ENCODE measurements at places on chromosomes 11 and 22.
A peak's percentile ranks its signal among the peaks of the same experiment; 100 is the strongest.

DNA sequence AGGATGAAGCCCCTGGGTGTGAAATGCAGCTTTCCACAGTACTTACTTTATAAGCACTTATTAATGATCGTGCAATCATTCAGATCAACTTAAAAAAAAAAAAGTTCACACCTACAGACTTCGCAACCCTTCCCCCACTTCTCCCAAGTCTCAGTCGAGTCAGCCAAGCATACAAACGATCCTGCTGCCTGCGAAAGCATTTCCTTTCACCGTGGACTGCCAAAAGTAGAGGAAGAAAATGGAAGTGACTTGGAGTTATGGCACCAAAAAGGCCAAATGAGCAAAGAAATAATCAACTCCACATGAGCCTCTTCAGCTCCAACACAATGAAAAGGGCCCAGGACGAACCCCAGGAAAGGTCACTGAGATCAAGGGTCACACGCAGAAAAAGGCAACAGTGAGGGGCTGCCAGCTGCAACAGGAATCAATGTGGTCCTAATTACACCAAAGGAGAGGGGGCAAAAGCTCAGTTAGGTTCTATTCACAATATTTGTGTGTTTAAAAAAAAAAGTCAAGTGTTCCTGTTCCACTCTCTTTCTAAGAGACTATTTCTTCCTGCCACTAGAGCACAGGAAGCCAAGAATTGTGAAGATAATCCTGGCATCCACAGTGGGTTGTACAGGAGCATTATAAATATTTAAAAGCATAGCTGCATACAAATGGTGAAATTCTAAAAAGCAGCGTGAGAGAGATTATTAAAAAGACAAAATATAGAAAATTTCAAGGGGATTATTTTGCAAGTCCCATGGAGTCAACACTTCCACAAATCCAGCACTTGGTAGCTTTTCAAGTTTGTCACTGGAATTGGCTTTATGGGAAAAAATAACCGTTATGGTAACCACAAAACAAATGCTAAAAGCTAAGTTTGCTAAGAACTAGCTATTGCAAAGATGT is 28.4 kb downstream of the CDON start:
- DNase-seq, result no peak

- no peak for DNase-seq
Observed at GRCh38 chr22:19052941-19053541, 69.2 kb downstream of the DGCR2 start.

- no peak for DNase-seq
Observed at GRCh38 chr22:36325154-36326031, 62.4 kb downstream of the MYH9 start.

DNA sequence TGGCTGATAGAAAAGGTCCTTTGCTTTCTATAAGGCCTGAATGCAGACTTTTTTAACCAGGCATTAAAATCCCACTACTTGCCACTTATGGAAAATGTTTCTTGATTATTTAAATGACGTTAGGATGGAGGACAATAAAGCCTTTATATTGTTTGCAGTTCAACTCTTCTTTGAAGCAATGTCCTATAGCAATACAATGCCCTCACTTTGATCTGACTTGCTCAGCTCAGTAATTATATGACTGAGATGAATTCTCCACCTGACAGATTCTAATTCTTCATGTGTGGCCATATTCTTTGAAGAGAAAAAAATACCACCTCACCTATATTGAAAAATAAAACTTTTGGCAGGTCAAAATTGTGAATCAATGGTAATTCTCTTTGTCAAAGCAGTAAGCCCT is 182.0 kb upstream of the MTMR2 start:
- DNase-seq, result no peak

DNA sequence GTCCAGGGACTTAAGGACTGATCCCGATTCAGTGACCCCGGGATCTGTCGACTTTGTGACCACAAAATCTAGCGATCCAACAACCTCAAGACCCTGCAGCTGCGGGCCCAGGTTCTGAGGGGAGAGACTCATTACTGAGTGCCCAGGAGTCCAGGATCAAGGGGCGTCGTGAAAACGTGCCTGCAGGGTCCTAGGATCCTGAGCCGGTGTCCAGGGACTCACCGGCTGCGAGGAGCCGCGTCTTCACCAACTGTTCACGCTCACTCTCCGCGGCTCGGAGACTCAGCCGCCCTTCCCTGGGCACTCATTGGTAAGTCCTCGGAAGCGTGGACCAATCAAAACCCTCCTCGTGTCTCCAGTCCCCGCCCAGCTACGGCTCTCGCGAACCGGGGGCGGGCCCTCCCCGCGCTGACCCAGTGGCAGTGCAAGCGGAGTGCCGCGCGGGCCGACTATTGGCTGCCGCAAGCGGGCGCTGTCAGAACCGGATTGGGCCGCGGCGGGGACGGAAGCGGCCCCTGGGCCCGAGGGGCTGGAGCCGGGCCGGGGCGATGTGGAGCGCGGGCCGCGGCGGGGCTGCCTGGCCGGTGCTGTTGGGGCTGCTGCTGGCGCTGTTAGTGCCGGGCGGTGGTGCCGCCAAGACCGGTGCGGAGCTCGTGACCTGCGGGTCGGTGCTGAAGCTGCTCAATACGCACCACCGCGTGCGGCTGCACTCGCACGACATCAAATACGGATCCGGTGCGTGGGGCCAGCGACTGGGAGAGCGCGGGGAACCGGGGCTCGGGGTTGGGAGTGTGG is at the start of gene SDF2L1:
SDF2L1 (plus strand) TSS at position 514 of the 795 bp plus-strand sequence; CDS start at position 549, 35 bp downstream.
- peak; percentile 98 for DNase-seq

DNA sequence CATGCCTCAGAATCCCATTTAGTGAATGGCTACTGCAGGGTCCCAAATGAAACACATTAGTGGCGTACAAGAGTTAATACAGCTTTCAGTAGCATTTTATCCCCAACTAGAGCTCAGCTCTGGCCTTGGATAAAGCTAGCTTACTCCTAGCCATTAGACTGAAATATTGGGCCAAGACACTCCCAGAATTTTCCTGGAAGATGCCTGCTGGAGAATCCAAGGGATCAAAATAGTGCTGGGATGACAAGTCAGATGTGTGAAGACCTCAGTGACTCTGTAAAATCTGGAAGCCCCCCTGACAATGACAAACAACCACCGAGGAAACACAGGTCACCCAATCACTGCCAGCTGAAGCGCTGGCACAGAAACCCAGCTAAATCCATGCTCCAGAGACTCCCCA is 303.1 kb upstream of the SORL1-AS1 start:
- DNase-seq, result no peak

DNA sequence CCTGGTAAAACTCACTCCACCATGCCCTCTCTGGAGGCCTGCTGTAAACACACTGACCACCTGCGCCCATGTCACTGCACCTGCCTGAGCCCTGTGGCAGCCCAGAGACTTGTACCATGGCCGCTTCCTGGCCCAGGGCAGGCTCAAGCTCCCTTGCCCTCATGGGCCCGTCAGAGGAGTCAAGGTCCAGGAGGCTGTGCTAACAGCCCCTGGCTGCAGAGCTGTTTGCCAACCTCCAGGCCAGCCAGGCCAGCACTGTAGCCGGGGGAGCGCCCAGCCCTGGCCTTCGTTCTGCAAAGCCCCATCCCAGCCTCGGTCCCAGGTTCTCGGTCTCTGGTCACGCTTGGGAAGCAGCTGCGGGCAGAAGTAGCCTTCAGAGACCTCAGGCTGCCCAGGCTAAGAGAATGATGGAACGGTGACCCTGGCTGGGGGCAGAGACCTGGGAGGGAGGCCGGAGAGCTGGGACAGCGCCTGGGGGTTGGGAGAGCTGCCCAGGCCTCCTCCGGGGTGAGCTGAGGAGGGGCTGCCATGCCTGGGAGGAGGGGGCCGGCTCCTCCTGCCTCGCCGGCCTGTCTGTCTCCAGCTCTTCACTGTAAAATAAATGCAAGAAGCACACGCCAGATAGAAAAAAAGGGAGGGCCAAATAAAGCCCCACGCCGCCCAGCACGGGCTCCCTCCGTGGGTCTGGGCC is 11.9 kb upstream of the TCF20 start:
- no peak for DNase-seq

- no peak for DNase-seq
Observed at GRCh38 chr11:130737866-130738431, 178.3 kb downstream of the SNX19 start.

- no peak for DNase-seq
Observed at GRCh38 chr11:23778971-23779370, 717.9 kb upstream of the LUZP2 start.

GRCh38 chr11:99391245-99391644 is 370.5 kb downstream of the CNTN5 start:
- DNase-seq, result no peak

DNA sequence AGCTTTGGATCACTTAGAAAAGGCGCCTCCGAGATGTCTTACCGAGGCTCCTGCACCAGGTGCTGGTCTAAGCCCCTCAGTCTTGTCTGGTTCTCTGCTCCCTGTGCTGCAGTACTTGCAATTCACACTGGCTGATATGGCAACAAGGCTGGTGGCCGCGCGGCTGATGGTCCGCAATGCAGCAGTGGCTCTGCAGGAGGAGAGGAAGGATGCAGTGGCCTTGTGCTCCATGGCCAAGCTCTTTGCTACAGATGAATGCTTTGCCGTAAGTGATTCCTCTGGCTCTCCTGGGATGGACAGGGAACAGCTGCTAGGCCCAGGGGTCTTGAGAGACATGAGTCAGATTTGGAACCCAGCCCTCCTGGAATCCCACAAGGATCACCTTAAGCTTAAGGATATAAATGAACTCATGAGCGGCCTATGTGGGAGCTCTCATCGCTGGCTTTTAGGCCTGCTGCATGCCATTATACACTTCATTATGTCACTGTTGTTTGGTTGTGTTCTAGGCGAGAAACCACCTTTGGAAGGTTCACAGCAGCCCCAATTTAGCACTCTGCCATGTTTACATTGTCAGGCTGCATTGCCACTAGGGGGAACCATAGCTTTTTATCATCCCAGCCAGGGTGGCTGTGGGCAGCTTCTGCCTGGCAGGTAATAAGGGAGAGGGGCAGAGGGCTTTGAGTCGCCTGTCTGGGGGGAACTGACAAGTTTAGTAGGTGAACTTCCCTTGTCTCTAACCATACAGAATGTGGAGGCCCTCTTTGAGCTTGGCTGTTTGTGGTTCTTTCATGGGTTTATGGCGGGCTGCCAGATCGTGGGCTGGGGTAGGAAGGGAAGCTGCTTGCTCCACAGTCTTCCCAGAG is 8.5 kb downstream of the ACAD8 start:
- DNase-seq, result peak; percentile 48

DNA sequence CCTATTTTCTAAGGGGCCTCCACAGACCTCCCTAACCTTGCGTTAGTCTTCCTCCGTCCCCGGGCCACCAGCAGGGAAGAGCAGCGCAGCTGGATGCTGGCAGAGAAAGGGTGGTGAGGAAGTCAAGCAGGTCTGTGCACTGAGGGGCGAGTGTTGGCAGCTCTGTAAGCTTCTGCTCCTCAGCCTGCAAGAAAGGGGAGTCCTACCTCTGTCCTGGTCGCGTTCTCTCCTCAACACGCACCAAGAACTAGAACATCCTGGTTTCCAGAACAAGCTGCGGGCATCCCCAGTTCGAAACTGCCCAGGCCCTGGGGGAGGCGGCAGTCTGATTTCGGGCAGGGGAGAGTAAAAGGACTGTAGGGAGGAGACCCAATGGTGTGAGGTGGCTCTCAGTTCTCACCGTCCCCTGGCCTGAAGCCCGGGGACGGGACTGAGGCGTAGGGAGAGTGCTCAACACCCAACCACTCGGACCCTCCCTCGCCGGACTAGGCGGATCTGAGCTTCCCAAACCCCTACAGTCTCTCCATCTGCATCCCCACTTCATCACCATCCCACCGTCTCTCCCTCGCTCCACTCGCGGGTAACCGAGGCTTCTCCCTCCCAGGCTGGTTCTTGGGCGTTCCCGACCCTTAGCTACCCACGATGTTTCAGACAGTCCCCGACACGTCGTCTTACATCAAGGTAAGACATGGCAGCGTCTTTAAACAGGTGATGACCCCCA is 7.7 kb upstream of the FLI1 start:
- no peak for DNase-seq

GRCh38 chr22:37844904-37845329 is 783 bp upstream of the ANKRD54 start:
- DNase-seq, result no peak

DNA sequence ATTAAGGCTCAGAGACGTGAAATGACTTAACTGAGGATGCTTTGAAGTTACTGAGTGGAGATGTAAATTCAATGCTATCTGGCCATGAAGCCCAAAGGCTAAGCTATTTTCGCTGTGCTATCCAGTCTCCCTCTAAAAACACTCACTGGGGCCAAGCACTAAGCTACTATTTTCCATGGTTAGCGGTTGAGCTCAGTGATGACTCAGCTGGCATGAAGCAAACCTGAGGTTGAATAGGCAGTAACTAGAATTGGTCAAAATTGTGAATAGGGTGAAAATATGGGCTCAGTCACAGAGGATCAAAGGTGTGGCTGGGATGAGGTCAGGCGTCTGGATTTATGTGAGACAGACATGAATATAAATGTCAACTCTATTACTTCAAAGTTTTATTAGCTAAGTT is 564.2 kb upstream of the KIRREL3 start:
- DNase-seq, result no peak

DNA sequence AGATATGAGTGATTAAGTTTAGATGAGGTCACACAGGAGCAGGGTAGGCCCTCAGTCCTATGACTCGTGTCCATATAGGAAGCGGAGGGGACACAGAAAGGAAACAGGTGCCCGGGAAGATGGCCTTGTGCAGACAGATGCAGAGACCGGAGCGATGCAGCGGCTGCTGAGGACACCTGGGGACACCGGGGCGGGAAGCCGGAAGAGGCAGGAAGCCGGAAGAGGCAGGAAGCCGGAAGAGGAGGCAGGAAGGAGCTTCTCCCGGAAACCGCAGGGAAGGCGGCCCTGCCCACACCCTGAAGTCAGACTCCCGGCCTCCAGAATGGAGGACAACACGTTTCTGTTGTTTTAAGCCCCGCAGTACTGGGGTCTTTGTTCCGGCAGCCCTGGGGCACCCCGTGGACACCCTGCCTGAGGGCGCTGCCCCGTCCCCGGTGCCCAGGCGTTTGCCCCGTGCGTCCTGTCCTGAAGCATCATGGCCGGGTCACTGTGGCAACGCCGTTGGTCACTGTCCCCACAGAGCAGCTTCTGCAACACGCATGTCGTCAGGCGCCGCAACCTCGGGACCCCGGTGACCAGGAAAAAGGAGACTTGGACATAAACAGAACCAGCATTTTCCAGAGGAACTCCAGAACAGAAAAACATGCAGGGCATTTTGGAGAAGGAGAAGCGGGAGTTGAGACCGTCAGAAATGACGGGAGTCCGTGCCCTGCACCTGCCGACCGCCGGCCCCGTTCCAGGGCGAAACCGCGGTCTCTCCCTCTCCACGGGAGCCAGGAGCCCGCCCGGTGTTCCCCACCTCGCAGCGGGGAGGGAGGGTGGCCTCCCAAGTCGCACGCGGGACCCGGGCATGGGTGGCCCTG is 103.4 kb downstream of the BRD1 start:
- DNase-seq, result peak; percentile 76

- no peak for DNase-seq
Observed at GRCh38 chr11:118139578-118139977, 13.0 kb downstream of the SCN4B start.

- no peak for DNase-seq
Observed at GRCh38 chr11:34972892-34973291, 56.5 kb downstream of the PDHX start.

- no peak for DNase-seq
Observed at GRCh38 chr11:34603129-34604001, 17.5 kb upstream of the EHF start.

GRCh38 chr22:27331526-27332281 is 469.9 kb downstream of the MN1 start:
- peak; percentile 28 for DNase-seq

- no peak for DNase-seq
Observed at GRCh38 chr22:27840436-27840835, 38.9 kb upstream of the MN1 start.
